SW 1271 (cell line): ENCODE measurements at places on chromosomes 11 and 22.

DNA sequence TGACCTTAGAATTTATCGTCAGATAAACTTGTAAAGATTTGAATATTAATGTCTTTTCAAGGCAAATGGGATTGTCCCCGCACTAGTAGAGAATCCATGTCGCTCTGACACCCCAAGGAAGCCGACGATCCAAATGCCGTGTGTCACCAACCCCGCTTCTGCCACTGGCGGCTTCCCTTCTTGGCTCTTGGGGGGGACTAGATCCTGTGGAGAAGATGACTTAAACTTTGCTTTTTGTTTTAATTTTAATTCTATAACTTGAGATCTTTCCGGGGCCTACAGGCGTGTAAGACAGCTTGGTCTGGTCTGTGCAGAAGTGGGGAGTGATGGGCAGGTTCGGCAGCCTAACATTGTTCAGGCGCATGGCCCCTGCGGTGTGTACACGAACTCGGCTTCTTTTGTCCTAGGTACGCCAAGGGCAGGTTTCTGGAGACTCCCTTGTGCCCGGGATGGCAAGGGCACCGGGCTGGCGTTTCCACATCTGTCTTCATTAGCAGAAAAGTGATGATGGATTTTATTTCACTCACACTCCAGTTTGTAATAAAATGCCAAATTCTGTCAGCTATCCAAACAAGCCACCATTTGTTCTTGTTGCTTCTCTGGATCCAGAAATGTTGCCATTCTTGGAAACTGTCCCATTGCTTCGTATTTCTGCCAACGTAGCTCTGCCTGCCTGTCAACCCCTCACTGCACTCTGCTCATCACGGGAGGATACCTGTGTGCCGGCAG, 6.7 kb downstream of the YDJC start:
- DNase-seq, result no peak

DNA sequence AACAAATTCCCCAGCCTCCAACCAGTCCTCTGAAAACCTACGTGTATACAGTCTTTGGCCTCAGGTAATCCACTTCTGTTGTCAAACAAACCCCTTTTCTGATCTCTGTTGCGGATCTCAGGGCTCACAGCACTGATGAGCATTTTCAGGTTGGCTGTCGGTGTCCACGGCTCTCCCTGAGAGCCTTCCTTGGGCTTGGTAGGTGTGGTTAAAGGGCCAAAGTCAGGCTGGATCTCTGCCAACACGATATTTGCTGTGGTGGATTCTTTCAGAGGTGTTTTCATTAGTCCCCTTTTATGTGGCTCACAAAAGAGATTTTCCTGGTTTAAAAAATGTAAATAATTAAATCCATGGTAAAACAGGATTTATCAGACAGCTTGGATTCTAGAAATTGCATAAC, 2.9 kb downstream of the E2F8 start:
- DNase-seq, result no peak

- no peak for DNase-seq
Measured at GRCh38 chr11:95514416-95515110, 275.0 kb downstream of the FAM76B start.

DNA sequence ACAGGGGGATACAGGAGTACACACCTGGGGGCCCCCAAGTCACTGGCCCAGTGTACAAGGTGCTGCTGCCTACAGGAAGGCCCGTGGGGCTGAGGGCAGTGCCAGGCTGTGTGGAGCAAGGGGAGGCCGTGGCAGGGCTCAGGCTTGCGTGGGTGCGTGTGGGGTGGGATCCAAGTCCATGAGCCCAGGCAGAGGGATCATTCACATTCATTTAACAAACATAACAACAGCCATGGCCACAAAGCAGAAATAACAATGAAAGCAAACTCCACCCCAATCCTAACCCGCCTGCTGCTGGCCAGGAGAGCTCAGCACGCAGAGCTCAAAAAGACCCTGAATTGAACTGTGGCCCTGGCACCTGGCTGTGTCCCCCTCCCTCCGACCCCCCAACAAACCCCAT, 17.0 kb upstream of the SCGB1A1 start:
- DNase-seq, result no peak

GRCh38 chr22:50621948-50622722, 5.8 kb downstream of the ARSA start:
- DNase-seq, result no peak
